ENCODE measurements at places on chromosomes 13 and 19. TPM values are rescaled to one million over a fixed set of nuclear protein-coding genes. Genes with fewer than 3 reads are reported as not detected.

DNA sequence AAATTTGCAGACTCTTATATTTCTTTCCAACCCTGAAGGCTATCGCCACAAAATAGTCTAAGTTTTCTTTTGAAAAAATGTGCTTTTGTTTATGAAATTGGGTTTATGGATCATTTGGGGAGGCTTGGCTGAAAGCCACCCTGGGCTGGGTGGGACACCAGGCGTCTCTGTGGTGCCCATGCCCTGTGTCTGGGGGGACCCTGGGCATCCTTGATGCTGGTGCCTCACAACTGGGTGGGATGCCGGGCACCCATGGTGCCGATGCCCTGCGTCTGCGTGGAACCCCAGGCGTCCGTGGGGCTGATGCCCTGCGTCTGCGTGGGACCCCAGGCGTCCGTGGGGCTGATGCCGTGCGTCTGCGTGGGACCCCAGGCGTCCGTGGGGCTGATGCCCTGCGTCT lies 105.0 kb downstream of the RAB20 start:
- DNase-seq = no peak

SIGLECL1 gene
- not detected for total RNA-seq

SIGLEC10 gene
- total RNA-seq = 1.2 TPM

PSPN gene
- total RNA-seq = 3.7 TPM

DNA sequence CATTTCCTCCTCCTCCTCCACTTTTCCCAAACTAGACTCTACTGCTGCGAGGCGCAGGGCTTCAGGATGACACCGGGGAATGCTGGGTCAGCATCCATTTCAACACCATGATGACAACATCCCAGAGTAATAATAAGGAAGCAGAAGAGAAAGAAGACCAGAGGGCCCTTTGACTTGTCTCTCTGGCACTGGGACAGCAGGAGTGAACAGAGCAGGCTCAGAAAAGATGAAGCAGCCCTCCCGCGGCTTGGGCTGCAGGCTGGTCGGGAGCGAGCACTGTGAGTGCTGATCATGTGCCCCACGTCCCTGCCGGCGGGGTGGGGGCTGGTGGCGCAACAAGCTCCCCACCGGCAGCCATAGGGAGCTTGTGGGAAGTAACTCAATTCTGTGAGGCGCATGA lies 30.5 kb downstream of the RANBP3 start:
- peak; percentile 55 for DNase-seq

- DNase-seq = no peak
Measured at GRCh38 chr13:81199956-81200355, 859.0 kb upstream of the SPRY2 start.

DNA sequence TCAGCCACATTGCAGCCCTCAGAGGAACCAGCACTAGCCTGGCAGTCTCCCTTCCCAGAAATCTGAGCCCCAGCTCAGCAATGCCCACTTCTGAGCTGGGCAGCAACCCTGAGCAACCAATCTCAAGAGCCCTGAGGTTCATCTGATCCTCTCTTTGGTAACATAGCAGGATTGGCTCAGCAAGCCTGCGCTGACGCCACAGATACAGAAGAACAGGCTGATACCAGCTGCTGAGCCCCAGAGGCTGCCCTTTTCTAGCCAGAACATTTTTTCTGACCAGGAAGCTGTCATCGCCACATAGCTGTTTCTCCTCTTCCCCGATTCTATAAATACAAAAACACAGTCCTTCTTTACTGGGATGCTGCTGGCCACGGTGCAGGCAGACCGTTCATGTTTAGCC lies 59.8 kb downstream of the TRPM4 start:
- DNase-seq = no peak

GRCh38 chr19:46303691-46304397 lies 7.0 kb downstream of the HIF3A start:
- peak; percentile 55 for DNase-seq

GRCh38 chr13:24625870-24626849 lies 54.0 kb upstream of the ATP12A start:
- no peak for DNase-seq

MYPOP gene
- total RNA-seq = 0.82 TPM

TSSK6 gene
- 2.4 TPM for total RNA-seq

DNA sequence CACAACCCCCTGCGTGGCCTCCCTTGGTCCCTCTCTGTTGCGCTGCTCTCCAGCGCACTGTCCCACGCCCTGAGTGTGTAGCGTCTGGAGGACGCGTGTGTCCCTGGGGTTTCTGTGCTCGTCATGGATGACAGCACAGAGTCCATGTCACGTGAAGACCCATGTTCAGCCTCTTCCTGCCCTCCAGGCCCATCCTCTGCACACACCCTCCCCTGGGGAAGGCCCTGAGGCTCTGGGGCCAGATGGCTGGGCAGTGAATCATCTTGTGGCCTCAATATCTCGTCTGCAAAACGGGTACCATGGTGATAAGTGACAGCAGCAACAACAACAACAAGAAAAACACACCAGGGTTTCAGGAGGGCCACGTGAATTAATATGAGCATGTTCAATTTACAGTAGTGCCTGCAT lies 71.5 kb upstream of the ARHGEF7 start:
- no peak for DNase-seq

DNA sequence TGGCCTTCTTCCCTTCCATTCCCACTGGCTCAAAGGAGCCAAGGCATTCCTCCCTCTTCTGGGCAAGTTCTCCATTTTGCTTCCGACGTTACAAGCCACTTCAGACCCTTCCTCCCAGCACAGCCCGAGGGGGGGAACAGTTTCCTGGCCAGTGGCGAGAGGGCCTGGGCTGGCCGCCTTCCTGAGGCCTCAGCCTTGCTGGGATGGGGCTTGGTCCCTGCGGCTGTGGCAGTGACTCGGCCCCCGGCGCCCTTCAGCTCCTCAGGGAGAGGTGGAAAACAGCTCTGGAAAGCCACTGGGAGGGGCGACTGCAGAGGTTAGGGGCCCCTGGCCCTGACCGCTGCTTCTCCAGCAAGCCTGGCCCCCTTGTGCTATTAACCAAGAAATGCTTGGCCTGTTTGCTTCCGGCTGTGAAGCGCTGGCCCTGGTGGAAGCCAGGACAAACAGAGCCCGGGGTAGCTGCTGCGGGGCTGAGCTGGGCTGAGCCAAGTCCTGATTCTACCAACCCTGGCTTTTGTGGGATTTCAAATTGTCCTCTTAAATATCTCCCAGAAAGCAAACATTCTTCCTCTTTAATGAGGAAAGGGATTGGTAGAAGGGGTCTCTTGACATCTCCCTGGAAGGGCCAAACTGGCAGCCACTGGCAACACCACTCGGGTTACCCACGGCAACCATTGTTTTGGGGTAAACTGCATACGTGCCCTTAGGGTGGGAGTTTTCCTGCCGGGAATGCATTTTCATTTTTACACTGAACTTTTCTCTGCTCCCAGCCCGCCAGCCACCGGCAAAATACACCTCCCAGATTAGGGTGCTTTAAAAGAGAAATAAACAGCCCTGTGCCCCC lies 38.7 kb downstream of the C13orf46 start:
- no peak for DNase-seq

SOX1 gene
- total RNA-seq = 4.5 TPM

GRCh38 chr19:31705656-31706055 lies 356.4 kb upstream of the TSHZ3 start:
- DNase-seq = no peak

POSTN gene
- total RNA-seq = 2.0 TPM

FUT6 gene
- total RNA-seq = not detected

GRCh38 chr13:43260999-43261398 lies 237.6 kb downstream of the DNAJC15 start:
- no peak for DNase-seq

- DNase-seq = peak; percentile 69
Measured at GRCh38 chr19:45901912-45902650, at the start of gene MYPOP. TSS of gene MYPOP (minus strand) at chr19:45902613. CDS start at chr19:45901773, 840 bp downstream.

OLFM4 gene
- total RNA-seq = 0.41 TPM

GRCh38 chr13:101417043-101417406 lies 717 bp upstream of the NALCN start:
- DNase-seq = no peak

JSRP1 gene
- 2.0 TPM for total RNA-seq

VSTM1 gene
- total RNA-seq = not detected

- no peak for DNase-seq
Measured at GRCh38 chr13:98959786-98960605, 17.9 kb downstream of the DOCK9 start.

SPRED3 gene
- 1.6 TPM for total RNA-seq

PTPRH gene
- 0.41 TPM for total RNA-seq

GRCh38 chr13:74886502-74886901 lies 595.5 kb downstream of the TBC1D4 start:
- DNase-seq = no peak

DNA sequence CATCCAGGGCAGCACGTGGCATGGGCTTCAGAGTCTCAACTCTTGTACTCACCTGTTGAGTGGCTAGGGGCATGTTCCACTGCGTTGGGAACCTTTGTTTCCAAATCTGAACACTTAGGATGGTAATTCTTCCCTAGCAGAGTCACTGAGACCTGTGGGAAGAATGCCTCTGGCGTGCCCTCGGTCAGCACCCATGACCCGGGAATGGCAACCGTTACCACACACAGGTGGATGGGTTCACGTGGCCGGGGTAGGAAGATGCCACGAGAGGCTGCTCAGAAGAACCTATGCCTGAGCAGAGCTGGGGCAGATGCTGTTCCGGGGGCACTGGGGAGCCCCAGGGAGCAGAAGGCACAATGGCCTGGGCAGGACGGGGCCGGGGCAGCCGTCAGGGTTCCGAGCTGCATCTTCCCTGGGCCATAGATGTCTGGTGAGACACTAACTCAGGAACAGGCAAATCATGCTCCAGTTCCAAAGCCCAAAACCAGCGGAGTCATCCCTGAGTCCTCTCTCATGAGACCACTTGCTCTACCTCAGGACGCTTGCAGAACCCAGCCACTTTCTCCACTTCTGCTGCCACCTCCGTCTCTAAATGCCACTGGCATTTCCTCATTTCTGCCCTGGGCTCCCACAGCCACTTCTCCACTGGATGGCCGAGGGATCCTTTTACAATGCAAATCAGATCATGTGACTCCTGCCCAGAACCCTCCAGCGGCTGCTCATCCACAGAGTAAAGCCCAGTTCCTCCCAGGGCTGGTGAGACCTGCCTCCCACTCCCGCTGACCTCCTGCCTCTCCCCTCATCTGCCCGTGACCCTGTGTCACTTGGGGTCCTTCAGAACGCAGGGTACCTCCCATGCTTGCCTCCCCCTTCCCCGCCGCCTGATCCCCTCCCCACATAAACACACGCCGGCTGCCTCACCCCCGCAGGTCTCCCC lies 36.7 kb downstream of the FAM124A start:
- no peak for DNase-seq

DNA sequence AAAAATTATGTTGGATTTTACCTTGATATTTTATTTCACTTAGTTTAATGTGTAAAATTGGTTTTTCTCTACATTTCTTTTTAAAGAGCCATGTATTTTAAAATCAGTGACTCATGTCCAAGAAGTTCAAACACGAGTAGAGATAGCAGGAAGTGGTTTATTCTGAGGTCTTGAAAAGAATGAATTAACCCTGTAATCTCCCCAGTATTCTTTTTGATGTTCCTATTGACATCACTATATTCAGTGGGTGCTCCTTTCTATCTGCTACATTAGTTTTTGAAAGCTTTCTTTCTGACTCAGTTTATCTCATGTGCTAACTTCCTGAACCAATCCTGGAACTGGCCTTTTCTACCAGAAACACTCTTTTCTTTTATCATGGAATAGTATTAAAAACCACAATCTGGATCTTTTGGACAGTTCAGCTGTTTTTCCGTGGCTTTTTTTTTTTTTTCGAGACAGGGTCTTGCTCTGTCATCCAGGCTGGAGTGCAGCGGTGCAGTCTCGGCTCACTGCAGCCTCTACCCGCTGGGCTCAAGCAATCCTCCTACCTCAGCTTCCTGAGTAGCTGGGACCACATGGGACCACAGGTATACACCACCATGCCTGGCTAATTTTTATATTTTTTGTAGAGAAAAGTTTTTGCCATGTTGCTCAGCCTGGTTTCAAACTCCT lies 114.9 kb downstream of the PCCA start:
- DNase-seq = no peak

TBXA2R gene
- total RNA-seq = 0.41 TPM

PLPP2 gene
- total RNA-seq = 2.4 TPM

DNA sequence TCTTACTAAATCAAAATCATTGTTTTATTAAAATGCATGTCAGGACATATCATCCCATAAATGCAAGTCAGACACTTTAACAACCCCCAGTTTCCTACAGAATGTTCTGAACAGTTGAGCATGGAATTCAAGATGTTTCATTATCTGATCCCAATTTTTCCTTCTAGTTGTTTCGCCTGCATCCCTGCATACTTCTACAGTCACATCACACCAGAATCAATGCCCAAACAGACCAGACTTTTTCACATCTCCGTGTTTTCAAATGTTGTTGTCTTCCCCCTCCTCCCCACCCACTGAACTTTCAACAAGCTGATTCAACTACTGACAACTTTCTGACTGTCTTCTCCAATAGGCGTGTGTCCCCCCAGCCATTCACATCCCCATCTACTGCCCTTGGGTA lies 48.6 kb downstream of the LHFPL6 start:
- no peak for DNase-seq

DNA sequence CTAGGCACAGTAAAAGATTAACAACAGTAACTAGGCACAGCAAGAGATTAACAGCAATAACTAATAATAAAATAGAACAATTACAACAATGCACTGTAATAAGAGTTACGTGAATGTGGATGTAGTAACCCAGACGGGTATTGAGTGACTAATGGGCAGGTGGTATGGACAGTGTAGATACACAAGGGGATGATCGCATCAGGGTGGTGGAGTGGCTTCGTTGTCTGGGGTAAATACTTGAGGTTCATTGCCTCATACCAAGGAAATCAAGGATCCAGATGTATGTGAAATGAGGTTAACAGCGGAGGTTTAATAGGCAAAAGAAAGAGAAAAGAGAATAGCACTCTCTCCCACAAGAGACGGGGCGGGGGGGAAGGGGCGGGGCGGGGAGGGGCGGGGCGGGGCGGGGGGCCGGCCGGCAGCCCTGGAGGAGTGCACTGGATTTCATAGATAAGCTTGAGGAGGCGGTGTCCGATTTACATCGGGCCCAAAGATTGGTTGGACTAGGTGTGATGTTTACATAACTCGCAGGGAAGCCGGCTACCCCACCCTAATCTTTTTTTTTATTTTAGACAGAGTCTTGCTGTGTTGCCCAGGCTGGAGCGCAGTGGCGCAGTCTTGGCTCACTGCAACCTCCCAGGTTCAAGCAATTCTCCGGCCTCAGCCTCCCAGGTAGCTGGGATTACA lies 106.3 kb downstream of the KCTD15 start:
- DNase-seq = no peak

LILRA1 gene
- total RNA-seq = not detected

GRCh38 chr19:34254046-34254697 lies at the start of gene GARRE1:
TSS of gene GARRE1 (plus strand) at chr19:34254554. CDS start at chr19:34300474, 45,920 bp downstream.
- peak; percentile 90 for DNase-seq

DNA sequence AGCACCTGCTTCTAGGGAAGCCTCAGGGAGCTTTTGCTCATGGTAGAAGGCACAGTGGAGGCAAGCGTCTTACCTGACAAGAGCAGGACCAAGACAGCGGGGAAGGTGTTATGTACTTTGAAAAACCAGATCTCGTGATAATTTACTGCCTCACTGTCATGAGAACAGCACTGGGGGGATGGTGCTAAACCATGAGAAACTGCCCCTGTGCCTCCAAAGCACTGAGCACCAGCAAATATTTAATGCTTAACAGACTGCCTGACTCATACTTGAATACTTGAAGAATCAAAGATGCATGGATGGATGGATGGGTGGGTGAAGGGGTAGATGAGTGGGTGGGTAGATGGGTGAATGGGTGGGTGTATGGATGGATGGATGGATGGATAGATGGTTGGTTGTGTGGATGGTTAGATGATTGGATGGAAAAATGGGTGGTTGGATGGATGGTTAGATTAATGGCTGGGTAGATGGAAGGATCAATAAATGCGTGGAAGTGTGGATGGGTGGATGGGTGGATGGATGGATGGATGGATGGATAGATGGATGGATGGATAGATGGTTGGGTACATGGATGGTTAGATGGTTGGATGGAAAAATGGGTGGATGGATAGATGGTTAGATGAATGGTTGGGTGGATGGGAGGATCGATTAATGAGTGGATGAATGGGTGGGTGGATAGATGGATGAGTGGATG lies 101.1 kb upstream of the IPO5 start:
- no peak for DNase-seq
